A673 (cell line): ENCODE measurements at places on chromosomes 5 and 9.
A peak's percentile ranks its signal among the peaks of the same experiment; 100 is the strongest.

GRCh38 chr9:131937451-131937850 is 142.2 kb downstream of the MED27 start:
- DNase-seq, result no peak

DNA sequence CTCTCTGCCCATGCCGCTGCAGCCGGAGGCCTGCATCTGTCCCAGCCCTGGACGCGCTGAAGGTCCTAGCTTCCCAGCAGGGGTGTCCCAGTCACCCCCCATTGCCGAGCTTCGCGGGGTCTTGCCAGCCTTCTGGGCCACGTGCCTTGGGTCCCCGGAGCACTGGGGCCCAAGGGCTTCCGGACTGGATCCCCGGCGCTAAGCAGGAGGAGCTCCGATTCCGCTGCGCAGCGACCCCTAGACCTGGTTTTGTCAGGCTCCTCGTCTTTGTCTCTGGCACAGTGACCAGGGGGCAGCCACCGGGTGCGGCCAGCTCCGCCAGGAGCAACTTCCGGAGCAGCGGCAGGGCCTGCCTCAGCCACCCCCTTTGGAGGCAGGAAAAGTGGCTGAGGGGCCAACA is 3.3 kb upstream of the IRX1 start:
- DNase-seq, result no peak

GRCh38 chr9:111356481-111357244 is 26.6 kb upstream of the OR2K2 start:
- peak; percentile 64 for DNase-seq

DNA sequence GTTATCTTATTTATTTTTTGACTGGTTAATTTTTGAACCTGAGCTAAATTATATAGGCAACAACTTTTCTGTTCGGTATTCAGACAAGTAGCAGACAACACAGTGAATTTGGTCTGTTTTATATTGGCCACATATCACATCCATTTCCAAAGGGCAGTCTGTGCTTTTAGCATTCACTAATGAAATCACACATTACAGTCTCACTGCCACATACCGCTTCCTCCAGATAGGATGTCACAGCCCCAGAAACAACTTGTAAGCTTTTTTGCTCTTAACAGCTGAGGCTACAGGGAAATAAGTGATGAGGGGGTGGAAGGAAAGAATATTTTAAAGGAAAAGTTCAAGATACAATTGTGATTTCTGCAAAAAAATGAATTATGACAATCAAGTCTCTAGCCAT is 140.6 kb downstream of the PLCXD3 start:
- no peak for DNase-seq

DNA sequence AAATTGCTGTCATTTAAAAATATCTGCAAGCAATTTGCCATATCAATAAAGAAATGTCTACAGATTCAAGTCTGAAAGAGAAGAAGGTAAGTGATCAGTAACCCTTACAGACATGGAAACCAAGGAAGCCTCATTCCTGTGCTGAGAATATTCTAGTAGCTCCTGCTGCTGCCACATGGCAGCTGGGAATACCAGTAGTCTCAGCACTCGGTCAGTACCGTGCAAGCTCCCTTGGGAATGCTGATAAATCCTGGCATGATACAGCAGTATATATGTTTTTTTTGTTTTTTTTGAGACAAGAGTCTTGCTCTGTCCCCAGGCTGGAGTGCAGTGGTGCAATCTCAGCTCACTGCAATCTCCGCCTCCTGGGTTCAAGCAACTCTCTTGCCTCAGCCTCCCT is 27.9 kb downstream of the NANS start:
- no peak for DNase-seq

DNA sequence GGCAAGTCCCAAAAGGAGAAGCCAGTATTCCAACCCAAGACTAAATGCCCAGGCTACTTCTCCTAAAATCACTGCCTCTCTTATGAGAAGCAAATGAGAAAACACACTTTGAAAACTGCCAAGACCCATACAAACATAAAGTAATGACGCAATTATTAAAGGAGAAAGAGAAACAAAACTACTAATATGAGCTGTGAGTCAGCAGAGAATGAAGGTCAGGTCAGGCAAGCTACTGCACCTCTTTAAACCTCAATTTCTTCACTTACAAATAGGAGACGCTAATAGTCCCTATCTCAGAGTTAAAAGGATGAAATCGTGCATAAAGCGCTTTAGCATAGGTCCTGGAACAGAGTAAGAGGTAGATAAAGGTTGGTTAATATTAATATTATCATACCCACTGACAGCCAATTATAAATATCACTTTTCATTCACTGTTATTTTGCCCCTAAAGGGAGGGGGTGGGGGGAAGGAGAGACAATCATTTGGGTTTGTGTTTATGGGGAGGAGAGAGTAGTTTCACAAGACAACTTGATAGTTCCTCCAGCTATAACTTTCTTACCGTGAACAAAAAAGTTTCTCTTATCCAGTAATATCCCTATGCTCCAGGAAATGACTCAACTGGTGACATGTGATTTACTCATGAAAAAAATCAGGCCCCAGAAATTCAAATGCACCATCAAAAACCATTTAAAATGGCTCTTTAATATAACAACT is 3.6 kb downstream of the PSMB7 start:
- no peak for DNase-seq

DNA sequence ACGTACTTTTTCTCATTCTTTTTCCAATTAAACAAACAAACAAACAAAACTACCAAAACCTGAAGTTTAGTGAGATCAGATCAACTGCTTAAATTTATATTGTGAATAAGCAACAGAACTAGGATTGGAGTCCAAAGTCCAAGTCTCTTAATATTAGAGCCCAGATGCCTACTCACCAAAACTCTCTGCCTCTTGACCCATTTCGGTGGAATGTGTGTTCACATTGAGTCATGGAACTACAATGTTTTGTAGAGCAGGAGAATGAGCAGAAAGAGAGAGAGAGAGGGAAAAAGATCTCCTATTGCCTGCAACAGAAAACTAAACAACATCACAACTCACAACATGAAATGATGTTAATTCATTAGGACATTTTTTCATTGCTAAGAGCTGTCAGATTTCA is 751.1 kb downstream of the TLR4 start:
- DNase-seq, result no peak
